CD4-positive, alpha-beta T cell treated with Interleukin-15 for 4 hours (primary cell): ENCODE measurements at places on chromosomes 4 and X.

DNA sequence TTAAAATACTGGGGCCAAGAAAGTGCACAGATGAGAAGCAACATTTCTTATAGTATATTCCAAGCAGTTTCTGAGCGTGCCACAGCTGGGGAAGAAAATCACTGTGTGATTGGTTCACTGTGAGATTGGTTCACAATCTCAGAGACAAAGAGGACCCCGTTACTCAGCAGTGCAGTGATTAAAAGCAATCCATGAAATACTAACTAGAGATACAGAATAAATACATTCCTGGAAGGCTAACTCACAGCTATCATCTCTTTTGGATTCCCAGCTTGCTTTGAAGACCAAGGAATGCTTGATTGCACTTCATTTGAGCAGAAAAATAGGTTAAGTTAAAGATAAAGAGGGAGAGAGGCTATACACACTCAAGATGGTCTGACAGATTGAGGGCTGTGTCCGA lies 132.1 kb upstream of the RAPGEF2 start:
- DNase-seq = no peak

- DNase-seq = no peak
These were observed 1082.0 kb downstream of the RAPGEF2 start for GRCh38 chr4:160184884-160185283.

DNA sequence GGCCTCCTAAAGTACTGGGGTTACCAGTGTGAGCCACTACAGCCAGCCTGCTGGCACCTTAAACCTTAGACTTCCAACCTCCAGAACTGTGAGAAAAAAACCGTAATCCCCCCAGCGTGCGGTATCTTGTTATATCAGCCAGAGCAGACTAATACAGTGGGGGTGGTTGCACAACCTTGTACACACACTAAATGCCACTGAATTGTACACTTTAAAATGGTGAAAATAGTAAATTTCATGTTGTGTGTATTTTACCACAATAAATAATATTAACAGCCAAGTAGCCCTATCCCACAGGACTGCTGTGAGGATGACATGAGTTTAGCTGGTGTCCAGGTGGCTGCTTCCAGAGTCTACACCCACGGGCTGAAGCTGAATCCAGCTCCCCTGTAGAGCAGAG lies 38.8 kb downstream of the ZBTB49 start:
- no peak for DNase-seq

- no peak for DNase-seq
These were observed 797 bp downstream of the PKD2 start for GRCh38 chr4:88008122-88008742.

DNA sequence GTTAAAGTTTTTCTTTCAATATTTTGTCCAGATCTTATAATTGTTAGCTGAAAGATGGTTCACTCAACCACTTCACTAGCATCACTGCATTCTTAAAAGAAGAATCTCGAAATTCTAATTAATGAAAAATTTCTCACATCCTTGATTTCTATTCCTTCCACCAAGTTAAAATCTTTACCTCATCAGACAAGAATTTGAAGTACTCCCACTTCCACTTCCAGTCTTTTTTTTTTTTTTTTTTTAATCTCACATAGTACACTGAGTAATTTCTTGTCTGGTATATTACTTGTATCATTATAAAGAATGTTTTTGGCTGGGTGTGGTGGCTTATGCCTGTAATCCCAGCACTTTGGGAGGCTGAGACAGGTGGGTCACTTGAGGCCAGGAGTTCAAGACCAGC lies 73.2 kb downstream of the FBXW7 start:
- no peak for DNase-seq

DNA sequence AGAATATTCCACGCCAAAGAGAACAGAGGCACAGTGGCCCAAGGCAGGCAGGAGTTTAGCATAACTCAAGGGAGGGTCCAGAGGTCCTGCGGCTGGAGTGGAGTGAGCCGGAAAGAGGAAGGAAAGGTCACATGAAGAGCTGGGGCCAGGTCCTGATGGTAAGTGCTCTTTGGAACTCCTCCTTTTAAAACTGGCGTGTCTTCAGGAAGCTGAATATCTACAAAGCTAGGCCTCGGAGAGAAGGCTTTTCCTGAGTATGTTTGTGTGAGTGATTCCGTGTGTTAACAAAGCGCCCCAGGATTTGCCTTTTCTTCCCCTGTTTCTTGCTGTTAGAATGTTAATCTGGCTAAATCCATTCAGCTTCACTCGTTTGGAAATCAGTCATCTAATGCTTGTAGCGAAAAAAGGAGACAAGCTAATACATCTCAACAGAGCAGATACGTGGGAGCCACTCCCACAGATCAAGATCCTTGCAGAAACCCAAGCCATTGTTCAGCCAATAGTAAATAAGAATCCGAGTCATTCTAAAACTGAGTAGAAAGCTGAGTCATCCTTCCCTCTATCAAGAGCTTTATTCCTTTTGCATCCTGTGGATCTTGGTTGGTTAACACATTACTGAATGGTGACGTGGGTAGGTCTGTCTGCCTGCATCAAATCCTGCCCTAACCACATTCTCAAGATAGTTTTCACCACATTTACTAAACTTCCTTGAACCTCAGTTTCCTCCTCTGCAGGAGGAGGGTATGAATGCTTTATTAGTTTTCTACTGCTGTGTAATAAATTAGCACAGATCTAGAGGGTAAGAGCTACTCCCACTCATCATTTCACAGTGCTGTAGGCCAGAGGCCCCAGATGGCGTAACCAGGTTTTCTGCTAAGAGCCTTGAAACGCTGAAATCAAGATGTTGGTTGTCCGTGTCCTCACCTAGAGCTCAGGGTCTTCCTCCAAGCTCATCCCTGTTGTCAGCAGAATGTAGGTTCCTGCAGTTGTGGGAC lies 43.2 kb upstream of the RBM47 start:
- peak; percentile 28 for DNase-seq

DNA sequence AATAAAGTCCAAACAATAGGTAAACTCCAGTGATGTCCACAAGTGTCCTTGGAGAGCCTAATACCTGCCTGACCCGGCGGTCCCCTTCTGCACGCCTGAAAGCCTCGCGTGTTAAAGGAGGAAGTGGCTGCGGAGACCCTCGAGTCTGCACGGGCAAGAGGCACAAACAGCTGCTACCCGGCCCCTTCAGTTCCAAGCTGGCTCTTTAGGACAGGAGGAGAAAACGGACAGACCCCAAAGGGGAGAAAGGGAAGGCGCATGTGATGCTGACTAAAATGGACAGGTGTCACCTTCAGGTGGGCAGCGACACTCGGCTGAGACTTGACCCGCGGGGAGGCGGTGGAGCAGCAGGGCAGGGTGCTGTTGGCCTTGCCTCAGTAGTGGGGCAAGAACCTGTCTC lies 102.7 kb upstream of the TENM3 start:
- DNase-seq = no peak

DNA sequence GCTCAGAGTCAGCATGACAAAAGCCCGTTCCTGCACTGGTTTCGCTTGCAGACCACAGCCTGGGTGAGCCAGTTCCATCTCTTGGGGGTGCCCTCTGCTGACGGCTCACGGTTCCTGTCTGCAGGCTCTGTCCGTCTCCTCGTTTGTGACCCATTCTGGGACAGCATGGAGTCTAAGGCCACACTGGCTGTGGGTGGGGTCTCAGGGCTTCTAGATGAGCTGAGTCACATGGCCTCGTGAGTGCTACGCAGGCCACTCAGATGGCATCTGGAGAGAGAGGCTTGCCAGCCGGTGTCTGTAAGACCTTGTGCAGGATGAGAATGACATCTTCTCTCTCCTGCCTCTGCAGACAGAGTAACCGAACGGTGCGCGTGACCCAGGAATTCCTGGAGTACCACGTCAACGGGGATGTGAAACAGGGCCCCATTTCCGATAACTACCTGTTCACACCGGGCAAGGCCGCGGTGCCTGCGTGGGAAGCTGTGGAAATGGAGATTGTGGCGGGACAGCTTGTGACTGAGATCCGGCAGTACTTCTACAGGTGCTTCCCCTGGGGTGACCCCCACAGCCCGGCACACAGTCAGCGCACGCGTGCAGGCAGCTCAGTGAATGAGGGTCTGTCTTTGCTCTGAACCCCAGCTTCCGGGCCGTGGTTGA lies 31.6 kb upstream of the MRFAP1 start:
- DNase-seq = no peak

- DNase-seq = no peak
These were observed 1103.1 kb upstream of the TENM3 start for GRCh38 chr4:181140037-181140603.

GRCh38 chr4:100926039-100926717 lies 408.4 kb upstream of the EMCN start:
- DNase-seq = no peak

DNA sequence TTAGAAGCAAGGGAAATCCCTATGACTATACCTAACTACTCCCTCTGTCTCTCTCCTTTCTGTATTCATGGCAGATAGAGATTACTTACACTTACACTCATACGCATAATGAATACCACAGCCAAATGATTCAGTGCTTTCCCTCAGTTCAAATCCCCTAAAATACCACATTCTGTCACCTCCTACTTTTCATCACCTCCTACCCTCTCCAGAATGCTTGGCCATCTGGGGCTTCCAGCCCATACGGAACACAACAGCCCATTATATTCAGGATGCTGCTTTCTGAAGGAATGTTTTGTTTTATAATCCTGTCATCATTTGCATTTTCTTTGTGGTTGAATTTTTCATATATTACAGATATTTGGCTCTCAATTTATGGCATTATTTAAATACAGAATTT lies 361.6 kb downstream of the GRIA2 start:
- no peak for DNase-seq

GRCh38 chrX:139783959-139784358 lies 76.0 kb upstream of the MCF2 start:
- no peak for DNase-seq

DNA sequence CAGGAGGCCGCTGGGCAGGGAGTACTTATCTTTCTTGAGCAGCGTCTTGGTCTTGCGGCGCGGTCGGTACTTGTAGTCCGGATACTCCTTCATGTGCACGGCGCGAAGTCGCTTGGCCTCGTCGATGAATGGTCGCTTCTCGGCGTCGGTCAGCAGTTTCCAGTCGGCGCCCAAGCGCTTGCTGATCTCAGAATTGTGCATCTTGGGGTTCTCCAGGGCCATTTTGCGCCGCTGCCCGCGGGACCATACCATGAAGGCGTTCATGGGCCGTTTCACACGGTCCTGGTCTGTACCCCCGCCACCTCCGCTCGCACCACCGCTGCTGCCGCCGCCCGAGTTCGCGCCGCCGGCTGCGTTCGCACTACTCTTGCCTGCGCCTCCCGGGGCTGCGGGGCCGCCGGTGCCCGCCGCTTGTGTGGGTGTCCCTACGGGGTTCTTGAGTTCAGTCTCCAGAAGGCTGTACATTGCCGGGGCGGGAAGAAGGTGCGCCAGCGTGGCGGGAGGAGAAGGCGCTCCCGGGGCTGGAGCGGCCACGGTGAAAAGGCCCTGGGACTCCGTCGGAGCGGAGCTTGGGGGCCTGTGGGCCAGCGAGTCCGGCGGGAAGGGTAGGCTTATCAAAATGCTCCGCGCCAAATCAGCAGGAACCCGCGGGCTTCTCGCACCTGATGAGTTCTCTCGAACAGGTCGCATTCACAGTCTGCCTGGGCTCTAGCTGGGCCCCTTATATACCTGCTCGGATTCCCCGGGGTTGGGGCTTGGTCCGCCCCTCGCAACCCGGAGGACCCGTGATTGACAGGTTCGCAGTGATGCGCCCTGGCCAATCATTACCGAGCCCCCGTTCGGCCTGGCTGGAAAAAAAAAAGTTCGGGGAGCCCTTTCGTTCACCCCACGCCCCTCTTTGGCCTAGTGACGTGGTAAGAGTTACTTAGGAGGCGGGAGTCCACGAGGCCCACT lies at the start of gene SOX3:
Gene SOX3 (minus strand): TSS at position 699 of the 954 bp plus-strand sequence. CDS start 9 bp downstream, at position 690.
- DNase-seq = no peak

DNA sequence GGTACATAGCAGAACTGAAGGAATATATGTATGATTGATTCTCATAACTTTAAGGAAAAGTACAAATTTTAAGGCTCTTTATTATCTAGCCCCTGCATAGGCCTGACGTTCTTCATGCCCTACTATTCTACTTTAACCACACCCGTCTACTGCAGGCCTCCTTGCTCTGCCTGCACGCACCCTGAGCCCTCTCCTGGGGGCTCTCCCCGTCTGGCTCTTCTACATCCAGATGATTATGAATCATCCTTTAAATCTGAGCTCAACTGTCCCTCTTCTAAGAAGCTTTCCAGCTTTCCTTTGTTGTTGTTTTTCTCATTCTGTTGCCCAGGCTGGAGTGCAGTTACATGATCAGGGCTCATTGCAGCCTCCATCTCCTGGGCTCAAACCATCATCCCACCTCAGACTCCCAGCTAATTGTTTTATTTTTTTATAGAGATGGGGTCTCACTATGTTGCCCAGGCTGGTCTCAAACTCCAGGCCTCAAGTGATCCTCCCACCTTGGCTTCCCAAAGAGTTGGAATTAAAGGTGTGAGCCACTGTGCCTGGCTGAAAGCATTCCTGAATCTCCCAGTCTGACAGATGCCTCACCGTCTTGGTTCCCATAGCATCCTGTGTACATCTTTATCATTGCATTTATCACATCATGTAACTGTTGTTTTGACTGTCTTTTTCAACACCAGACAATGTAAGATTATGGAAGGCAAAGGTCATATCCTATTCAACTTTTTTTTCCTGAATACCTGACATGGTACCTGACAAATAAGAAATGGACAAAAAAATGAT lies 89.2 kb downstream of the WDFY3 start:
- DNase-seq = no peak

GRCh38 chrX:12447448-12448064 lies 309.3 kb downstream of the FRMPD4 start:
- no peak for DNase-seq

GRCh38 chrX:18360867-18361266 lies 6.4 kb upstream of the SCML2 start:
- no peak for DNase-seq

DNA sequence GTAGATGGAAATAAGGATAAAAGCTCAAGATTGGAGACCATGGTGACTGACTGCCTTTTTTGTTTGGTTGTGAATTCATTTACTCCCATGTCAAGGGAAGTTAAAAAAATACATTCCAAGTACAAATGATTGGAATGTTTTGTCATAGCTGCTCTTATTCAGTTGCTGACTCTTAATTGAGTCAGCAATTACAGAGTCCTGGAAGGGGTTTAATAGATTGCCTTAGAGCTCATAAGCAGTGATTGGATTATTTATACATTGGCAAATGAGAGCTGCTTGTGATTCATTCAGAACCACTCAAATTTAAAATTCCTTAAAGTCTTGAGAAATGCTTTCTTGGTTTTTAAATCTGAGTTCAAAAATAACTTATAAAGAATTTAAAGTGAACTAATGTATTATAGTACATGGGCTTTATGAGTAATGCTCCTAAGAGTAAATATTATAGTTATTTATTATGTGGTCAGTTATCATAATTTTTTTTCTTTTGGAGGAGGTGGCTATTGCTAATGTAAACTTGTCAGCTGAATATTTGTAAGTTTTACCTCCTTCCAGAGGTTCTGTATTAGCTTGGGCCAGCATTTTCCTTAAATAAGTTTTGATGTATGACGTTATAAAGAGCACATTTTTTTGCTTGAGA lies 13.6 kb downstream of the JADE1 start:
- no peak for DNase-seq

DNA sequence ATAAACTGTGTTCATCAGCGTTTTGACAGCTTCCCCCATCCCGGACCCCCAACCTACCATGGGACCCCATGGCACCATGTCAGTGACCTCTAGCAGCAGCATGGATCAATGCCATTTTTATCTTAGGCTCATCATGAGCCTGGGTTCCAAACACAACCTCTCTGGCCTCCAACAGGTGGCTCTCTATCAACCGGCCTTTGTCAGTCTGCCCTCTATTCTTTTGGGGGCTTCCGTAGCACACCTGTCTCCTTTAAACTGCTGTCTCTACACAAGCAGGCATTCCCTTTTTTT lies 721 bp upstream of the TMEM150C start:
- no peak for DNase-seq
